Dermis blood vessel endothelial cell (primary cell): ENCODE measurements at places on chromosomes 16 and 17. TPM values are rescaled to one million over a fixed set of nuclear protein-coding genes. Genes with fewer than 3 reads are reported as not detected.

- peak; percentile 17 for DNase-seq
These were observed 1.4 kb downstream of the CBLN1 start for GRCh38 chr16:49280105-49280741.

- peak; percentile 27 for DNase-seq
These were observed at the start of gene ABCC3 for GRCh38 chr17:50634224-50634914. Gene ABCC3, plus strand, starts transcription at chr17:50634881. Its CDS starts 56 bp downstream, at chr17:50634937.

DNA sequence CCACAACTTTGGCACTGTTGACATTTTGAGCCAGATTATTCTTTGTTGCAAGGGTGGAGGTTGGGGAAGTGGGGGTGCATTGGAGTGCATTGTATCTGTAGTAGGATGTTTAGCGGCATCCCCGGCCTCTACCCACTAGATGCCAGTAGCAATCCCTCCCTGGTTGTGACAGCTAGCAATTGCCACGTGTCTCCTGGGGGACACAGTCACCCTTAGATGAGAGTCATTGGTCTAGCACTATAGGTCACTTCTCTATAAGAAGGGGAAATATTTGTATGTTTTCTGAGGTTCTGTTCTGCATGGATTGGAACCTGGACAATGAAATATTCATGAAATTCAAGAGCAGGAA is 32.4 kb downstream of the MSI2 start:
- no peak for DNase-seq

Gene RPGRIP1L
- total RNA-seq = 6.7 and 7.0 TPM in 2 replicates

Gene IRX6
- total RNA-seq = not detected in 2 replicates

DNA sequence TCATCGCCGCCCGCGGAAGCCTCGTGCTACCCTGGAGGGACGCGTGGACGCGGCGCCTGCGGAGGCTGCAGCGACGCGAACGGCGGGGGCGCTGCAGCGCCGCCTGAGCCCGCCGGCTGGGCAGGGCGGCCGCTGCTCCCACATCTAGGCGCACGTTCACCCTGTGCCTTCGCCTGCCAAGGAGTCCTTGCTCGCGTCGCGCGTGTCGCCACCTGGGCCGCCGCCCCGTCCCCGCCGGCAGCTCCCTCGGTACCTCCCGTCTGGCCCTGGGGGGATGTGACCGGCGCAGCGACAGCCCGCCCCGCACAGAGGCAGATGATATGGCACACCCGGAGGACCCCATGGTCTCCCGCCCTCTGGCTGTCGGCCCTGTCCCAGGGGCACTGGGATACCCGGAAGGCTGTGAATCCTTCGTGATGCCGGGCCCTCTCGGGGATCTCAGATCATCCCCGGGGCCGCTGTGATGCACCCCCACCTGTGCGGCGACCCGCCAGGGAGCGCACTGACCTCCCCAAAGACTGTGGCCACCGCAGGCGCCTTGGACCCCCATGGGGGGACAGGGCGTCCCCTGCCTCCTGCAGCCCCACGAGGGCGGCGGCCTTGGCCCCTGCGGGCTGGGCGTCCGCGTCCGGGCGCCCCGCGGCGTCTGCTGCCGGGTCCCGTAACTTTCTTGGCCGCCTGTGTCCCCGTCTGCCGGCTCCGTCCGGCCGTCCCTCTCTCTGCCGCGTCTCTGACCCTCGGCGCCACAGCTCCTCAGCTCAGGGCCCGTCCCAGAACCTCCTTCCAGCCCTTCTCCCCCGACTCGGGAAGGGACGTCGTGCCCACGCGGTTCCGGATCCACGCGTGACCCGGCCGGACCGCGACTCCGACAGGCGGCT is 689 bp upstream of the TBC1D24 start:
- DNase-seq = peak; percentile 67

DNA sequence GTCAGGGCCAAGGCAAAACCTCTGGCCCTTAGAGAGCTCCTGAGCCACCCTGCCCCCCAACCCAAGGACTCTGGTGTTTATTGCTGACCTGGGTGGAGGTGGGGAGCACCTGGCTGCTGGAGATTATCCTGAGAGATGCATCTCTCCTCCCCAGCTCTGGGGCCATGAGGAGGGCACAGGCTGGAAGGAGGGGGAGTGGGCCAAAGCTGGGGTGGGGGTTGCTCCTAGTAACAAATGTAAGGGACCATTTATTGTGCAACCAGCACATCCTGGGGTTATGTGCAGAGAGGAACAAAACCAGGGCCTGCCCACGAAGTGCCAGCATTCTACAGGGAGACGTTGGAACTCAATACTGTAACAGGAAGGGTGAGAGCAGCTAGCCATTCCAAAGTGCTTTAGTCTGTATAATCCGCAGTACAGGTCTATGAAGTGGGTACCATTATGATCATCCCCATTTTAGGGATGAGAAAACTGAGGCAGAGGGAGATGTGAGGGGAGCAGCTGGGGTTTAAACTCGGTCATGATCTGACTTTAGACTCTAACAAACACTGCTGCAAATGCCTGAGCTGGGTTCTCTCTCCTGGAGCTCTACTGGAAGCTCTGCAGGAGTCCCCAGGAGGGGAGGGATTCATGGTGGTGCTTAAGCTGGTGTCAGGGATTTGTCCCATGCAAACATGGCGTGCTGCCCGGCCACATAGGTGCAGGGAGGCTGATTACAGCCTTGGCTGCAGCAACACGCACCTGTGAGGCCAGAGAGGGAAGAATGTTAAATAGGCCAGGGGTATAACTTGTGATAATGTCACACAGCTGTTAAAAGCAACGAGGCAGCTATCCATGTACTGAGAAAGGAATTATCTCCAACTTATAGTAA is 1.4 kb upstream of the RHBDF2 start:
- no peak for DNase-seq

GRCh38 chr16:60214311-60214710 is 1480.2 kb upstream of the GOT2 start:
- DNase-seq = no peak

GRCh38 chr16:17149904-17150483 is 320.8 kb downstream of the XYLT1 start:
- no peak for DNase-seq

- DNase-seq = no peak
These were observed 1.0 kb upstream of the MFAP4 start for GRCh38 chr17:19387921-19388521.

GRCh38 chr16:11264155-11264832 is 4.8 kb downstream of the TNP2 start:
- no peak for DNase-seq

Gene FAM20A
- not detected in 2 replicates for total RNA-seq

DNA sequence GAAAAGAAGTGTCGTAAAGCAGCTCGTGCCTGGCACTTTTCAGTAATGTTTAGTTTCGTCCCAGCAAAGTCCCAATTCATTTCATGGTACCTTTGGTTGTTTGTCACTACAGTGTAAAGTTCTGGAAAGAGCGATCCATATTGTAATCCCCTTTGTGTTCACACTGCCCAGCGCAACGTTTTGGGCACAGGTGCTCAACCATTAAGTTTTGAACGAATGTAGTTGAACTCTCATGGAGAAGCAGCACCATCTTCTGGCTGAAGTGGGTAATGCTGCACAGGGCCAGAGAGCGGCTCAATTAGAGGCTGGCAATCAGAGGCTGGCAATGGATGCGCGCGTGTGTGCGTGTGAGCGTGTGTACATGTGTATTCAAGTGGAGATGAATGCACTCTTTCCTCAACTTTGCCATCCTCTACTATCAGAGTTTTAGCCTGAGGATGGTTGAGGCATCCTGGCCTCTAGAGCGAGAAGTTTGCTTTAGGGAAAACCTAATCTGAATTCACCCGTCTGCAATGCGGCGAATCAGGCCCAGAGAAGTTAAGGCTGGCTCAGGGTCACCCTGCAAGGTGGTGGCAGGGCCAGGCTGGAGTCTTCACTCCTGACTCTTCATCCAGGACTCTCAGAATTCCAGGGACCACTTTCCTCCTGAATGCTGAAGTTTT is 29.9 kb downstream of the DYNLL2 start:
- peak; percentile 83 for DNase-seq

GRCh38 chr17:39955726-39956225 is 7.0 kb upstream of the GSDMA start:
- DNase-seq = no peak

DNA sequence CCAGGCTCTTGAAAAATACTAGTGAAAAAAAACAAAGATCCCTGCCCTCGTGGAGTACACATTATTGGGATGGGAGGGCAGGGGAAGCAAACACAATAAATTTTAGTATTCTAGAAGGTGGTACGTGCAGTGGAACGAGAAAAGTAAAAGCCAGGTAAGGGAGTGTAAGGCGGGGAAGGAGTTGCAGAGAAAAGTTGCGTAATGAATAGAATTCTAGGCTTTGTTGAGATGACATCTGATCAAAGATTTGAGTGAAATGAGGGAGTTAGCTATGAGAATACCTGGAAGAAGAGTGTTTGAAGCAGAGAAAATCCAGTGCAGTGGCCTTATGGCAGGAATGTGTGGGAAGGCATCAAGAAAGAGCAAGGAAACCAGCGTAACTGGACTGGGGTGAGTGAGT is 2.1 kb downstream of the CKLF start:
- no peak for DNase-seq

Gene LRRC75A
- 2.6 and 4.5 TPM in 2 replicates for total RNA-seq

GRCh38 chr16:70809392-70810060 is 8.6 kb upstream of the VAC14 start:
- no peak for DNase-seq

DNA sequence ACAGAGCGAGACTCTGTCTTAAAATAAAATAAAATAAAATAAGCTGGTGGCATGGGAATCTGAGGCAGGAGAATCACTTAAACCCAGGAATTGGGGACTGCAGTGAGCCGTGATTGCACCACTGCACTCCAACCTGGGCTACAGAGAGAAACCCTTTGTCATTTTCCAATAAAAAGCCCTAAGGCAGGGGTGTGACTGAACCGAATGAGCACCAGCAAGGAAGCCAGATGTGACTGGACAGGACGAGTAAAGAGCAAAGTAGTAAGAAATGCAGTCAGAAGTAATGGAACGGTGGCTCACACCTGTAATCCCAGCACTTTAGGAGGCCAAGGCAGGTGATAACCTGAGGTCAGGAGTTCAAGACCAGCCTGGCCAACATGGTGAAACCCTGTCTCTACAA is 3.8 kb upstream of the RPL23 start:
- DNase-seq = no peak

GRCh38 chr16:89564476-89565255 is 4.2 kb downstream of the RPL13 start:
- DNase-seq = no peak

GRCh38 chr17:77322514-77323412 is 182.0 kb downstream of the SEC14L1 start:
- peak; percentile 89 for DNase-seq

Gene DNAH17
- total RNA-seq = 0.42 and 0.51 TPM in 2 replicates

- DNase-seq = peak; percentile 71
These were observed 301.9 kb upstream of the KCNJ16 start for GRCh38 chr17:69773081-69773480.

GRCh38 chr16:79768276-79768970 is 167.9 kb upstream of the MAF start:
- DNase-seq = no peak

DNA sequence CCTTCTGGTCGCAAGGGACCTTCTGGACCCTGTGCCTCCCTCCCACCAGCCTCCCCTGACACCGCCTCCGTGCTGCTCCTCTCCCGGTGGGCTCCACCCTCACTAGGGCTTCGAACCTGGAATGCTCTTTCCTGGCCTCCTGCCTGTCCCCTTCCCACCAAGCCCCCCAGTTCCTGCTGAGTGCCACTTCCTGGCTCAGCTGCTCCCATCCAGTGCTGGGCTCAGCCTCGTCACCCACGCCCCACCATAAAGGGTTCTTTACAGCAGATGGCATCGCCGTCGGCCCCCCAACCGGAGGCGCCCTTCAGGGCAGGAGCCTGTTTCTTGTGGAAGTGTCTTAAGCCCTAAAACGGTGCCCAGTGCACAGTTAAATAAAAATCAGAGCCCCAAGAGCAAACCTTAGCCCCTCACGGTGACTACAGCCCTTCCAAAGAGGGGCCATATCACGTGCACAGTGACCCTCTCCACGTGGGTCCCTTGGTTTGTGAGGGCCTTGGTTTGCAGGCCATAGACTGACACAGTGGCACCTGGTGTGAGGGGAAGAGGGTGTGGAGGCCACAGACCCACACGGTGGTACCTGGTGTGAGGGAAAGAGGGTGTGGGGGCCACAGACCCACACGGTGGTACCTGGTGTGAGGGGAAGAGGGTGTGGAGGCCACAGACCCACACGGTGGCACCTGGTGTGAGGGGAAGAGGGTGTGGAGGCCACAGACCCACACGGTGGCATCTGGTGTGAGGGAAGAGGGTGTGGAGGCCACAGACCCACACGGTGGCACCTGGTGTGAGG is 111.4 kb downstream of the METRNL start:
- DNase-seq = no peak

Gene TEX19
- 0.05 TPM in 1 of 2 replicates, not detected in the other for total RNA-seq

Gene RHBDF1
- total RNA-seq = 30.1 and 32.1 TPM in 2 replicates

Gene TMEM235
- 0.51 and 0.84 TPM in 2 replicates for total RNA-seq

Gene MMP15
- 24.2 and 32.3 TPM in 2 replicates for total RNA-seq

GRCh38 chr17:6374761-6375312 is 60.1 kb downstream of the AIPL1 start:
- DNase-seq = peak; percentile 34

DNA sequence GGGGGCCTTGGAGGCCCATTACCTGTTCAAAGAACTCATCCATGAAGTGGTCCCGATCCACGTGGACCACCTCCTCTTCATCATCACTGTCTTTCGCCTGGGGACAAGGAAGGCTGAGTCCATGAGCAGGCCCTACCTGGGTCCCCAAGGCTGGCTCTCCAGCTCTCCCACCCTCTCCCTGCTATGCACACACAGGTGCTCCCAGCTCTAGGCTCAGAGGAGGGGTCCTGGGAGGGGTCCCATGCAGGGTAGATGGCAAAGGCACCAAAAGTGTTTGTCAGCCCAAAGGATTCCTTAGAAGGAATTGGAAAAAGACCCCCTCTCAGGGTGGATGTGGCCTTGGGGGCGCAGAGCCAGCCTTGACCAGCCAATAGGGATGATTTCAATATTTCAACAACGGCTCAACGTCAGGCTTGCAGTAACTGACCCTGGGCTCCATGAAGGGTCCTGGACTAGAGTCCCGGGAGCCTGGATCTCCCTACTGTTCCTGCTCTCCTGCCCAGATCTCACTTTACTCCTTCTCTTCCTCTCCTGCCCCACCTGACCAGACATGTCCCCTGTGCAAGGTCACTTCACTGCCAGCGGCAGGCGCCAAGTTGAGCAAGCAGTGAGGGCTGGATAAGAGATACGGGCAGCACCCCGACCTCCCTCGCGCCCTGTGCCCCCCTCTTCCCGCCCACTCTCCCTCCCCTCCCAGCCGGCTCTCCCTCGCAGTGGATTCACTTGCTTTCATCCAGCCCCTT is 8.8 kb downstream of the STX1B start:
- DNase-seq = no peak

DNA sequence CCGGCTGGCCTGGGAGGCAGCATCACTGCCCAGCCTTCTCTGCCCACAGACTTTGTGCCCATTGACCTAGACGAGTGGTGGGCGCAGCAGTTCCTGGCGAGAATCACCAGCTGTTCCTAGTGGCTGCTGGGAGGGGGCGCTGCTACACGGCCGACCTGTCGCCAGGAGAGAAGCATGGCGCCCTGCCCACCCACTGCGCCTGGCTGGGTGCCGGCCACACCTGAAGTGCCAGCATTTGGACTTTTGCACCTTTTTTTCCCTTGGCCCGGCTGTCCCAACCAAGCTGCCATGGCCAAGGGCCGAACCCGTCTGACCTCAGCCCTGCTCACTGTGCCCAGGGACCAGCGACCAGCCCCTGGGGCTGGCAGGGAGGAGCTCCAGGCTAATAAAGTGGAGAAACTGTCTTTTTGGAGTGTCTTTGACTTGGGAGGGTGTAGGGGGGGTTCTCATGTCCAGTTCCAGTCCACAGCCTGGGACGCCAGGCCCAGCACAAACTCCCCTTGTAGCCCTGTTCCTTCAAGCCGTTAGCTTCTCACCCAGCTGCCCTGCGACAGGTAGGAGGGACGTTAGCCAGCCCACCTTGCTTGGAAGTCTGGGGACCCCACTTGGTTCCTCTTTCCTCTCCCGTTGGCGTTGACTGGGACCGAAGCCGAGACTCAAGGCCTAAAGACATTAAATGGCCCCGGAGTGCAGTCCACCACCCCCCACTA is 939 bp upstream of the WDR90 start:
- DNase-seq = peak; percentile 49

Gene COL1A1
- 4.2 and 12.6 TPM in 2 replicates for total RNA-seq

Gene RFFL
- 7.0 and 8.1 TPM in 2 replicates for total RNA-seq
